ENCODE measurements at places on chromosomes 7 and 10. TPM values are rescaled to one million over a fixed set of nuclear protein-coding genes. Genes with fewer than 3 reads are reported as not detected.

The BRI3 gene
- polyA plus RNA-seq, result 6.1 TPM

DNA sequence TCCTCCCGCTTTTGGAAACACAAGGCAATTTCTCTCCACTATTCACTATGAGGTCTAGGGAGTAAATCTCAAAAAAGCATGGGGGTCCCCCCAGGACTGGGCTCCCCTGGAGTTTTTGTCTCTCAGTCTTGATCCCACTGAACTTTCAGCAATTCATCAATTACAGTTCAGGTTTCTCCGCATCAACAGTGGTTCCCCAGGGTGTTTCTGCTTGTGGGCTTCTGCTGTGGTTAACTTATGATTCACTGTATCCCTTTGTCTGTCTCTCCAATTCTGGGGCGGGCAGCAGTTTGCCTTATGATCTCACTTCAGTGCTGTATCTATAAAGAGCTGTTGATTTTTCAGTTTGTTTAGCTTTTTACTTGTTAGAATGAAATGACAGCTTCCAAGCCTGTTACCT lies 142.6 kb upstream of the CDC14C start:
- no peak for DNase-seq
- no peaks in the 10 kb centered on the region for H3K27me3 ChIP-seq
- H3K27ac ChIP-seq, result no peak overlapping the region
- H3K4me1 ChIP-seq, result no peaks in the 10 kb centered on the region
- no peaks in the 10 kb centered on the region for H3K36me3 ChIP-seq

DNA sequence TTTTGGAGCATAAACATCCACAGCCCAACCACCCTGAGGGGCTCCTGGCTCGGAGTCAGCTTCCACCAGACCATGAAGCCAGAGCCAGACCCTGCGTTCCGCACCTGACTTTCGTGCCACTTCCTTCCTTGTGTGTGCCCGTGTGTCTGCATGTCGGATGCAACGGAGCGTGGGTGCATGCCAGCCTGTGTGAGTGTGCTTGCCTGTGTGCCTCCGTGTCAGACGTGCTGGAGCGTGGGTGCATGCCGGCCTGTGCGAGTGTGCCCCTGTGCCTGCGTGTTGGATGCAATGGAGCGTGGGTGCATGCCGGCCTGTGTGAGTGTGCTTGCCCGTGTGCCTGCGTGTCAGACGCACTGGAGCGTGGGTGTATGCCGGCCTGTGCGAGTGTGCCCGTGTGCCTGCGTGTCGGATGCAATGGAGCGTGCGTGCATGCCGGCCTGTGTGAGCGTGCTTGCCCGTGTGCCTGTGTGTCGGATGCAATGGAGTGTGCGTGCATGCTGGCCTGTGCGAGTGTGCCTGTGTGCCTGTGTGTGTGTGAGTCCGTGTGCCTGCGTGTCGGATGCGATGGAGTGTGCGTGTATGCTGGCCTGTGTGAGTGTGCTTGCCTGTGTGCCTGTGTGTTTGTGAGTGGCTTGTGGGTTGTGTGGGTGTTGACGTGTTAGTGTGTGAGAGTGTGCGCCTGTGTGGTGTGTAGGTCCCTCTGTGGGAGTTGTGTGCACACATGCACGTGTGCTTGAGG lies 28.1 kb upstream of the KNDC1 start:
- no peaks in the 10 kb centered on the region for H3K4me1 ChIP-seq
- no peak overlapping the region for H3K27ac ChIP-seq
- no peaks in the 10 kb centered on the region for H3K36me3 ChIP-seq
- no peaks in the 10 kb centered on the region for H3K27me3 ChIP-seq
- no peak for DNase-seq

DNA sequence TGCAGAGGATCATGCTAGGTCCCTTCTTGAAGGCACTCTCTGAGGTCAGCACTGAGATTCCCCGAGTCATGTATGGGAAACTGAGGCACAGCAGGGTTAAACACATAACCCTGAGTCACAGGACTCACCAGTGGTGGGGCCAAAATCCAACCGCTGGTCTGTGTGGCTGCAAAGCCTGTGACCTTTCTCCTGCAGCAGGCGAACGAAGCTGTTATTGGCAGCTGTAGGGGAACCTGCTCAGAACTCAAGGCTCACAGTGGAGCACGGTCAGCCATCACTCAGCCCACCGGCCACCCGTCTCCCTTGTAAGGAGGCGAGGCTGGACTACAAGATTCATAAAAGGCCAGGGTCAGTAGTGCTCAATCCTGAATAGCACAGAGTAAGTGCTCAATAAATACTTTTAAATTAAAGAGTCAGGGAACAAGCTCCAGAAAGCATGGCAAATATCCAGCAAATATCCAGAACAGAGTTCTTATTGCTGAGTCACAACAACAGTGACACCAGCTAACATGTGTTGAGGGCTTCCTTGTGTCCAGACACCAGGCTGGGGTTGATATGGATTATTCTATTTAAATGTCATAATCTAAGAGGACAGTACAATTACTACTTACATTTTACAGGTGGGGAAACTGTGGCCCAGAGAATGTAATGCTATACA lies 34.9 kb downstream of the CHST15 start:
- DNase-seq, result no peak
- peaks cover 4% of the 10 kb centered on the region for H3K4me1 ChIP-seq
- H3K27ac ChIP-seq, result no peak overlapping the region
- H3K4me3 ChIP-seq, result no peak overlapping the region

DNA sequence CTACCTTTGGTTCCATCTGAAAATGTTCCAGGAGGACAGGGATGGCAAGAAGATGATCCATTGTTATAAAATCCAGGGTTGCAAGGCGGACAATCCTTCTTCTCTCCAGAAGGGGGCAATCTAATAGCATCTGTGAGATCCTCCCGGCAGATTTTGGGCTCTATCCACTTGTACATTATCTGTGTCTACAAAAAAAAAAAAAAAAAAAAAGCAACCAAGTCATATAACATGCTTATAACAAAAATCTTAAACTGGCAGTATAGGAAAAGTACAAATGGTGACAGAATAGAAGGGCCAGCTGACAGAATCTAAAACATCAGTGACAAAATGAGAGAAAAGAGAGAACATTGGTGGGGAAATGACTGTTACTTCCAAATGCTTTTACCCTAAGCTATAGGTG lies 132.7 kb downstream of the ELAPOR2 start:
- no peaks in the 10 kb centered on the region for H3K36me3 ChIP-seq
- no peak overlapping the region for H3K27ac ChIP-seq
- no peak for DNase-seq
- H3K27me3 ChIP-seq, result no peaks in the 10 kb centered on the region
- H3K4me1 ChIP-seq, result peaks cover 10% of the 10 kb centered on the region

GRCh38 chr10:79321951-79322350 lies 25.3 kb upstream of the PPIF start:
- no peaks in the 10 kb centered on the region for H3K27me3 ChIP-seq
- H3K4me3 ChIP-seq, result no peak overlapping the region
- no peaks in the 10 kb centered on the region for H3K36me3 ChIP-seq
- peaks cover 45% of the 10 kb centered on the region for H3K4me1 ChIP-seq

GRCh38 chr7:8278183-8278582 lies 16.2 kb upstream of the ICA1 start:
- no peak for DNase-seq
- no peaks in the 10 kb centered on the region for H3K4me1 ChIP-seq

DNA sequence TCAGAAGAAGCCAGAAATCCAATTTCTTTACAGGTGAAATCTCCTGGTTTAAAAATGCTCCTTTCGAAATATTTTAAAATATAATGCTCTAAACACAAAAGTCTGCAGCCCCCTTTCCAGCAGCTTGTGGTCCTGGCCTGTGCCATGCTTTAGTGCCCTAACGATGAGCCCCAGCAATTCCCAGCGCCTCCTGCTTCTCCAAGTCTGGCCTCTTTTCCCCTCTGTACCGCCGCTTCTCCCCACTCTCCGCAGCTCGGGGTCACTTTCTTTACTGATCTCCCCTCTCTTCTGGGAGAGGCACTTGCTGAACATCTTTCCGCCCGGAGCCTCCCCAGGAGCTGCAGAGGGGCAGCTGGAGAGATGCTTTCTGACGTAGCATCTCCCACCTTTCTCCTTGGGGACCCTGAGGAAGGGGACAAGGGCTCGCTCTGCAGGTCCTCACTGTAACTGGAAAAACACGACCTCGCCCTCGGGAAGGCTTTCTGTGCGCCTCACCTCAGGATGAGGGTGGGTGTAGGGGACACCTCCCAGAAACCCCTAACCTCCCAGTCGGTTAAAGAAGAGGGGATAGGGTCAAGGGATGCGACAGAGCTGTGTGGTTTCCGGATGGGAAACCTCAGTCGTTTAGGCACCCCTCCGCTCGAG lies 565 bp upstream of the INA start:
- H3K27ac ChIP-seq, result no peak overlapping the region
- H3K27me3 ChIP-seq, result peaks cover 6% of the 10 kb centered on the region
- no peaks in the 10 kb centered on the region for H3K4me1 ChIP-seq
- H3K36me3 ChIP-seq, result no peaks in the 10 kb centered on the region
- no peak for DNase-seq

- no peaks in the 10 kb centered on the region for H3K36me3 ChIP-seq
- no peak for DNase-seq
- H3K4me3 ChIP-seq, result no peak overlapping the region
- peaks cover 2% of the 10 kb centered on the region for H3K27me3 ChIP-seq
- H3K4me1 ChIP-seq, result peaks cover 4% of the 10 kb centered on the region
Observed at GRCh38 chr10:75771606-75772005, 340.2 kb downstream of the LRMDA start.

GRCh38 chr10:52056291-52056690 lies 257.8 kb upstream of the DKK1 start:
- no peaks in the 10 kb centered on the region for H3K36me3 ChIP-seq
- DNase-seq, result no peak
- H3K27ac ChIP-seq, result no peak overlapping the region

DNA sequence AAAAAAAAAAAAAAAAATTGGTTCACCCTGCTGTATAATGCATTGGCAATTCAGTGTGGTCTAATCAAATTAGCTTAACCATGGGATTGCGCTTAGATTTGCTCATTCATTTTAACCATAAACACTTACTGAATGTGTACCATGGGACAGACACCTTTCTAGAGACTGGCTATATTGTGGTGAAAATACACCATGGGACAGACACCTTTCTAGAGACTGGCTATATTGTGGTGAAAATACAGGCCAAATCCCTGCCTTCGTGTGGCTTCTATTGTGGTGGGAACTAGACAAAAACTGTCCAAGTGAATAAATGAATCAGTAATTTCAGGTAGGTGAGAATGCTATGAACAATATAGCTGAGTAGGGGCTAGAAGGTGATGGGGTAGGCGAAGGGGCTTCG lies 10.2 kb upstream of the REPIN1 start:
- H3K36me3 ChIP-seq, result no peaks in the 10 kb centered on the region
- DNase-seq, result no peak
- H3K27ac ChIP-seq, result no peak overlapping the region
- peaks cover 21% of the 10 kb centered on the region for H3K4me1 ChIP-seq
- no peak overlapping the region for H3K4me3 ChIP-seq
- H3K27me3 ChIP-seq, result no peaks in the 10 kb centered on the region
